ENCODE measurements at places on chromosomes 12 and 14.
A peak's percentile ranks its signal among the peaks of the same experiment; 100 is the strongest.

DNA sequence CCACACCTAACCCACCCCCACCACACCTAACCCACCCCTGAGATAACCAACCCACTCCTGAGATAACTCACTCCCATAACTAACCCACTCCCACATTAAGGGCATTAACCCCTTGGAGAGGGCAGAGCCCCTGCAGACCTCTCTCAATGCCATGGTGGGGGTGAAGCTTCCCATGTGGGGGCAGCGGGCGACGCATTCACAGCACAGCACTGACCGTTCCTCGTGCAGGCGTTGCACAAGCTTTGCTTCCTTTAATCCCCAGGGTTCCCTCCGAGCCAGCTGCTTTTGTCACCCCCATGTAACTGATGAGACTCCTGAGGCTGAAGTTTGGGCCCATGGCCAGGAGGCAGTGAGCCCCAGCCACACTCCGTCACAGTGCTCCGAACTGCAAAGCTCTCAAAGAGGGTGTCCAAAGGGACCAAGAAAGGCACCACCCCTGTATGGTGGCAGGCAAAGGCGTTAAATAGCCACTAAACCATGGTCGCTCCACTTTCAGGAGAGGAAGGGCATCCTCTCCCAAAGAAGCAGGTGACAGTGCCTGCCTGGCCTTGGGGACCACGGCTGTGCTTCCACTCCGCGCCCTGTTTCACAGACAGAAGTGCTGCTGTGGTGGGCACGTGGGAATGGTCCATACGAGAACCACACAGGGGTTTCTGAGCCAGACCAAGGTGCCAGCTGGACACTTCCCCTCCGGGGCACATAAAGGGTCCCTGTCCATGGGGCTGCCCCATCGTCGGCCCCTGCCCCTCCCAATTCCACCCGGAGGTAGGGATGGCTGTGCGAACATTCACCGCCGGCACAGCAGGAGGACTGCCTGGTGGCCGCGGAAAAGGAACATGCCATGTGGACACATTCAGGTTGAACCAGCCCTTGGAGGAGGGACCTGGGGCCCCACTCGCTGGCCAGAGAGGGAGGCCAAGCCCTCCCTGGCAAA, 28.3 kb downstream of the GALNT9 start:
- no peak for DNase-seq

DNA sequence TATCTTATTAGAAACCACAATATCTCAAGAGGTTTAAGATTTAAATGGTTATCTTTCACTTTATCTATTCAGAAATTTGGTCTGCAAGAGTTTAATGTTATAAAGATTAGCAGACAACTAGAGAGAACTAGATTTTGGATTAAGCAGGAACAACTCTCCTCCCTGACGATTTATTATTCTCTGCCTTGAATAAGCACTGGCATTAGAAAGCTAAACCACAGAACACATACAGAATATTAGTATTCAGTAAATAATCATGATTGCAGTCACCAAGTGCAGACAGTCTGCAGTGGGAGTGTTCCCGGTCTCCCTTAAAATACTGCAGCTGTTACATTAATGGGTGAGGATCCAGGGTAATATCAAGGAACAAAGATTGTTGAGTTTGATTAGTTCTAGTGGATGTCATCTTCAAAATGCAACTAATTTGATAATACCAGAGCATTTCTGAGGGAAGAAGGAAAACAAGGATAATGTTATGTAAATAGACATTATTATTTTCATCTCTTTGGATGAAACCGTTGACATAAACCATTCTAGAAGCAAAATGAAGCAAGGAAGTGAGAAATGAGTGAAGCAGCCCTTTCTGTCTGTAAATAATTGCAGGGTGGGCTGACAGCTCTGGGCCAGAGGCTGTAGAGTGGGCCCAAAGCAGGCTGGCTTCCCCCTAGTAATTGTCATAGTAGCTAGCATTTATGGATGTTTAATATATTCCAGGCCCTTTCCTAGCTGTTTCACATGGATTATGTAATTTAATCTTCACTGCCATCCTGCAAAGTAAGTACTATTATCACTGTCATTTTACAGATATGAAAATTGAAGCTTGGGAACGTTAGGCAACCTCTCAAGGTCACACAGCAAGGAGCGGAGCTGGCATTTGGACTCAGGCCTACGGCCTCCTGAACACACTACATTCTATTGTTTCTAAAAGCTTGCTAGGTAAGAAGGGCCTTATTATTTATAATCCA, 79.4 kb downstream of the DYRK2 start:
- no peak for DNase-seq

GRCh38 chr12:105814283-105814682, 324.5 kb downstream of the NUAK1 start:
- DNase-seq, result no peak

DNA sequence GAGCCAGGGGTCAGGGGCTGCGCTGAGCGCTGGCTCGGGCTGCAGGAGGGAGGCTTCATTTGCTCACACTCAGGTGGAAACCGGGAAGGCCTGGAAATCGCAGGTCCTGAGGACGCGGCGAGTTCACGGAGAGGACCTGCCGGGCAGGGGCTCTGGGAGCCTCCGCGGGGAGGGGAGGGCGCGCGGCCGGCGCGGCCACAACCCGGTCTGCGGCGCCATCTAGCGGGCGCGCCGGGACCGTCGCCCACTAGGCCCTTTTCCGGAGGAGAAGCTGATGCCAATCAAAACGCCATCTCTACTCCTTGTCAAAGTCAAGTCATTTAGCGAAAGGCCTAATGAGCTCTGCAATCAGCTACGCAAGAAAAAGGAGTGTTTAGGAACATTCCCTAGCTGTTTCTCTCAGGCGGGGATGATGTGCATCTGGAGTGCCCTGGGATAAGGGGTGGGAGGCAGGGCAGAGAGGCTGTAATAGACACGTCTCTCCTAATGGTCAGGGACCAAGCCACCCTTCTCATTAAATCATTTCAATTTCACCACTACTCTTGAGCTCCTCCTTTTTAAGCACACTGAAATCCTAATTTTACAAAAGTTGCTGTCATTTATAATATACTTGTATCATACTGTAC, 885.8 kb upstream of the TMEM132C start:
- DNase-seq, result peak; percentile 35

DNA sequence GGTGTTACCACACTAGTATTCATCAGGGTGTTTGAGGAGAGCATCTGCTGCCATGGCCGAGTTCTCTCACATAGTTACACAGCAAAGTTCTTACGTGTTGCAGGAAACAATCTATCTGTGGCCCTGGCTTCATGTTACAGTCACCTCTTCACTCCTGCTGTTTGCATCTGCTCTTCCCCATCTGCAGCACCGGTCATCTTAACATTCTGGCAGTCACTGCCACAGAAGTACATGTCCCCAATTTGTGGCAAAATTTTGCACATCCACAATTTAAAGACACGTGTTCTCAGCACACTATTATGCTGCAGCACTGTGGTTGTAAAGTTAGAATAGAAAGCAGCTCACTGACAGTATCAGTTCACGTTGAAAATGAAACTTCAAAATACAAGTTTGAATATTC, 23.2 kb downstream of the MAPK1IP1L start:
- DNase-seq, result no peak

DNA sequence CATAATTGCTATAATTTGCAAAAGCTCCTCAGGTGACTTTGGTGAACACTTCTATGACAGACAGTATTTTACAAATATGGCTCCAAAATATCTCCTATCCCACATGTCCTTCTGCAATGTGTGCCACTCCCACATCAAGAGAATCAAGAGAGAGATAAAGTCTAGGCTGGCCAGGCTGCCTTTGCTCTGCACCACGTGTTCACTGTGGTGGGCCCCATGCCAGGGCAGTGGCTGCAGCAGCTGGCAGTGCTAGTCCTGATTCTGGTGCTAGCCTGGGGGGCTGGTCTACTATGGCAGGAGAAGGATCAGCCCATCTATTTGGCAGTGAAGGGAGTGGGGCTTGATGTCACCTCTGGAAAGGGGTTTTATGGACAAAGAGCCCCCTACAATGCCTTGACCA, 86.3 kb downstream of the DRAM1 start:
- DNase-seq, result no peak

DNA sequence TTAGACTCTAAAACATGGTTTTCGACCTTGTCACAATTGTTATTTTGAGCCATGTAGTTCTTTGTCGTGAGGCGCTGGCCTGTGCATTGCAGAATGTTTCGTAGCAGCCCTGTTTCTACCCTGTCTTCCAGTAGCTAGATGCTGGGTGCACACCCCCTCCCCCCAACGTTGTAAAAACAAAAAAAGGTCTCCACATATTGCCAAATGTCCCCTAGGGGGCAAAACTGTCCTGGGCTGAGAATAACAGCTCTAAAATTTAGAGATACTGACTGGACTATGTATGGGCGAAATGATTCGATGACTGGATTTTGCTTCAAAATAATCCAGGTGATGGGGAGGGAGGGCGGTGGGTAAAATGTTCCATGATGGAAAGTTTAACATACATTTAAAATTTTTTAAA, 126.1 kb upstream of the FUT8 start:
- DNase-seq, result no peak

DNA sequence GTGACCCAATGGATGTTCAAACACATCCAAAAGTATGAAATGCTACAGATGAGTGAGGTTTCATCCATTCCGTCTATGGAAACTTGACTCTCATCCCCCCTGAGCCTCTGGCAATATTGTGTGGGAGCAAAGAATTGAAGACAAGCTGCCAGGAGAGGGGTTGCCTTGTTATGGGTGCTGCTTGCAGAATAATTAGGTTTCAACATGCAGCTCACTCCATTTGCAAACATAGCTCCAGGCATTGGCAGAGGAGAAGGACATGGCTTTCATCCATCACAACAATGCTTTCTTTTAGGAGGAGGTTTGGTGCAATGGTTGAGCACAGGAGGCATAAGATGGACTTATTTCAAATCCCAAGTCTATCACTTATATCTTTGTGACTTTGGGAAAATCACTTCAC, 220.7 kb upstream of the SRRM4 start:
- no peak for DNase-seq

GRCh38 chr14:39755269-39755878, 323.1 kb upstream of the FBXO33 start:
- no peak for DNase-seq

GRCh38 chr14:92175811-92176210, 54.0 kb downstream of the CPSF2 start:
- DNase-seq, result no peak

- no peak for DNase-seq
Measured at GRCh38 chr12:103401421-103401820, 94.3 kb downstream of the C12orf42 start.

GRCh38 chr12:97555547-97556187, 93.1 kb downstream of the RMST start:
- DNase-seq, result no peak

DNA sequence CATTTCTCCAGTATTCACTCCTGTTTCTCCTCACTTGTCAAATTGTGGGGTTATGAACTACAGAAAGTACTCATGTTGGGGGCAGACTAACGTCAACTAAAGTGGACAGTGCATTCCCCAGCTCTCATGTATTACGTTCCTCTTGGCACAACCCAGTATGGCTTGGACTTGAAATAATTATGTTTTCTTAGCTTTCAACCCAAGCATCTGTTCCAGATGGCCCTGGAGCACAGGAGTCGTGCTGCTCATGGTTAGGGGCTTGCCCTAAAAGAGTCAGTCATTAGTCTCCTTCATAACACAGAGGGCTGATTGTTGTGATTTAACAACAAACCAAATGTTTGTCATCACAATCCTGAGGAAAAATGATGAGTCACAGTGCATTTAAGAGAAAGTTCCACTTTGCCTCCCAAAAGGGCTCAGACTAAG, 154.4 kb downstream of the RPAP3 start:
- no peak for DNase-seq

GRCh38 chr12:23576372-23576771, 373.1 kb downstream of the SOX5 start:
- no peak for DNase-seq

GRCh38 chr14:22607291-22607690, 9.2 kb downstream of the ABHD4 start:
- no peak for DNase-seq

GRCh38 chr14:74843653-74844052, 32.3 kb downstream of the PROX2 start:
- no peak for DNase-seq

- DNase-seq, result no peak
Measured at GRCh38 chr12:39852346-39852745, 232.7 kb upstream of the ABCD2 start.

DNA sequence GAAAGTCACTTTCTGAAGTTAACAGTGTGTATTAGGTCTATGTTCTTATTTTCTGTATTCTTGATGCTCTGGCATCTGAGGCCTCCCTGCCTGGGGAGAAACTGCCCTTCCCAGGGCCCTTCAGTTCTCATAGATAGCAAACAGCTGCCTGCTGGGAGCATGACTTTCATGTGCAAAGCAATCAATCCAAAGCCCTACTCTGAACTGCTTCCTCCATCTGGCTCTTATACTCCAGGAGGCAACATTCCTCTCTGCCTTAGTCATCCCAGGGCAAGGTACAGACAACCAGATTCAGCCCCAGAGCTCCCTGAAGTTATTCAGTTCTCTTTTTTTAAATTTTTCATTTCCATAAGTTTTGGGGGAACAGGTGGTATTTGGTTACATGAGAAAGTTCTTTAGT, 41.7 kb upstream of the RIN3 start:
- no peak for DNase-seq

- DNase-seq, result no peak
Measured at GRCh38 chr12:2688381-2688931, 106.3 kb upstream of the FKBP4 start.

- DNase-seq, result no peak
Measured at GRCh38 chr14:84273181-84273580, 1256.8 kb upstream of the FLRT2 start.

DNA sequence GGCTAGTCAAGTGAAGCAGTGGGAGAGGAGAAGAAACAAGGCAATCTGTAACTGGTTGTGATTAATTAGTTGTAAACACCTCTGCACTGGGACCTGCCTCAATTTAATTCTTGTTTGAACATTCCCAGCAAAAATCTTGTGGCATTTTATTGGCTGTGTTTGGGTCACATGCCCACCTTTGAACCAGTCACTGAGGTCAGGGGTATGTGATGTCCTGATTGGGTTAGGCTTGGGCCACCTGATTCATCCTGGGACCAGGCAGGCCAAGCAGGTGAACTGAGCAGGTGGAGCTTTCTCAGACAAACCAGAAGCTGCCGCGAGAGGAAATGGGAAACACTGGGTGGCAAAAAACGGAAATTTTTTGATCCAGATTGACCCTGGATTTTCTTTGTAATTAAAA, 72.5 kb downstream of the NEDD1 start:
- DNase-seq, result no peak

- no peak for DNase-seq
Measured at GRCh38 chr12:3046441-3047200, 30.6 kb upstream of the TSPAN9 start.

GRCh38 chr12:3974883-3975282, 101.7 kb upstream of the PARP11 start:
- DNase-seq, result no peak

- DNase-seq, result no peak
Measured at GRCh38 chr12:93322784-93323183, 54.9 kb upstream of the NUDT4 start.
